NCI-H1436 (cell line): ENCODE measurements at places on chromosomes 11 and 22.

DNA sequence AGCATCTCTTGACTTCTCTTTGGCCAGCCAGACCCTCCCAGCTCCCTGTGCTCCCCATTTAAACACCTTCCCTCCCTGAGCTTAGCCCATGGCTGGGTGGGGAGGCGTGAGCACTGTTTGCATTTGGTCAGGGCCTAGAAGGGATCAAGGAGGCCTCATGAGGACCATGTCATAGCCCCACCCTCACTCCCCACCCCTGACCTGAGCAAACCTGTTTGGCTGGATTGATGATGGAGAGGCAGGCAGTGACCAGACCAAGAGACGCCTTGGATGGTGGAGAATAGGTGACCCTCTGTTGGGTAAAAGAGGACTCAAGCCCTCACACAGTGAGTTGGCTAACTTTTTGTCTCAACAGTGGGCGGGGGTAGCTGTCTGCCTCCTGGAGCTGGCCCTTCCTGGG is 49.9 kb downstream of the ST3GAL4 start:
- DNase-seq = no peak

GRCh38 chr22:42347281-42347824 is 76.9 kb upstream of the TCF20 start:
- no peak for DNase-seq

- DNase-seq = no peak
Measured at GRCh38 chr11:64041846-64042245, 6.1 kb downstream of the FLRT1 start.

DNA sequence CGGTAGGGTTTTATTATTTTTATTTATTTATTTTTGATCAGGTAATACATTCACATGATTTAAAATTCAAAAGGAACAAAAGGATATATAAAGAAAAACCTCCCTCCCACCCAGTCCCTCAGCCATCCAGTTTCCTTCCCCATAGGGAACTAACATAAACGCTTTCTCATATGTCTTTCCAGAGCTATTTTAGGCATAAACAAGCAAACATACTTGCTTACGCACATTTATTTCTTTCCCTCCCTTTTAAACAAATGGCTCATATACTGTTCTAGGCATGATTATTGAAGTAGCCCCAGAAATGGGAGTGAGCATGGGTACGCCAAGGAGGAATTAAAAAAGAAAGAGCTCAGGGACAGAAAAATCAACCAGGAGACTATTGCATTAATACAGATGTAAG is 63.7 kb downstream of the LIF start:
- no peak for DNase-seq

- no peak for DNase-seq
Measured at GRCh38 chr11:76257074-76257719, 50.9 kb upstream of the WNT11 start.

DNA sequence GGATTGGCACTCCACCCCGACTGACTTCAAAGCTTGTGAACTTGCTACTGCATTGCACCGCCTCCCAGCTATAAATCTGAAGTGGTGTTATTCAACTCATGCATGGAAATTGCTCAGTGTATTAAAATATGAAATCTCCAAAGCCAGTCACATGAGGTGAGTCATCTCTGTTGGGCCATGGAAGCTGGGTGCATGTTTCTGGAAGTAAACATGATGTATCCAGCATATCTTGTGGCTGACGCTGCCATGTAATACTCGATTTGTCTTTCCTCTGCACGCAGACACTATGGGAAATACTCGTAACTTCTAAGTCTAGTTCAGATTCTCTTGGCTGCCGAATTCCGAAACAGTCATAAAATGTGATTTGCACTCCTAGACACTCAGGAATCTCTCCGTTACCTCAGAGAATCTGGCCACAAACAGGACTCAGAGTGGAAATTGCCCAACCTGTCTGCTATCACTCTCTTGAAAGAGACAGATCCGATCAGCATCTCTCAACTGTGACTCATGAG is 154.9 kb upstream of the MPPED2 start:
- DNase-seq = no peak

DNA sequence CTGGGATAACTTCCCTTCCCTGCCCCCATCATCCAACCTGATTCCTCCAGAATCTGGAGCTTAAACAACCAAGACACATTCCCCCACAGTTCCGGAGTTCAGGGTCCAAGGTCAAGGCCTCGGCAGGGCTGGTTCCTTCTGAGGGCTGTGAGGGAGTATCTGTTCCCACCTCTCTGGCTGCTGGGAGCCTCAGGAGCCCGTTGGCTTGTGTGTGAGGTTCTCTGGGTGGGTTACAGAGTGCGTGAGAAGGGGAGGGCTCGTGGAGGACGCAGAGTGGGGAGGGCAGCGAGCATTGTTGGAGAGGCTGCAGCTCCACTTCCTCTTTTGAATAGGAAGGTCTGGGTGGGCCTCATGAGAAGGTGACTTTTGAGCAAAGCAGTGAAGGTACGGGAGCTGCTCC is 8.5 kb downstream of the SERHL2 start:
- no peak for DNase-seq

GRCh38 chr11:67332081-67332691 is 21.2 kb downstream of the POLD4 start:
- no peak for DNase-seq

- no peak for DNase-seq
Measured at GRCh38 chr11:130109386-130109785, 39.7 kb downstream of the APLP2 start.

DNA sequence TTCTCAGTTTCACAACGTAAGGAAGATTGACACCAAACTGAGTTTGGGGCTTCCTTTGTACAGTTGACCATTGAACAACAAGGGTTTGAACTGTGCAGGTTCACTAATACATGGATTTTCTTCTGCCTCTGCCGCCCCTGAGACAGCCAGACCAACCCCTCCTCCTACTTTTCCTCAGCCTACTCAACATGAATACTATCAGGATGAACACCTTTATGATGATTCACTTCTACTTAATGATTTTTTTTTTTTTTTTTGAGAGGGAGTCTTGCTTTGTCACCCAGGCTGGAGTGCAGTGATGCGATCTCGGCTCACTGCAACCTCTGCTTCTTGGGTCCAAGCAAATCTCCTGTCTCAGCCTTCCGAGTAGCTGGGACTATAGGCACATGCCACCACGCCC is 14.6 kb downstream of the RBM4 start:
- DNase-seq = no peak
